HepG2 (cell line): ENCODE measurements at places on chromosomes 6 and 20. TPM values are rescaled to one million over a fixed set of nuclear protein-coding genes. Genes with fewer than 3 reads are reported as not detected.

The TNNC2 gene
- polyA plus RNA-seq = 1.8 and 2.5 TPM in 2 replicates

DNA sequence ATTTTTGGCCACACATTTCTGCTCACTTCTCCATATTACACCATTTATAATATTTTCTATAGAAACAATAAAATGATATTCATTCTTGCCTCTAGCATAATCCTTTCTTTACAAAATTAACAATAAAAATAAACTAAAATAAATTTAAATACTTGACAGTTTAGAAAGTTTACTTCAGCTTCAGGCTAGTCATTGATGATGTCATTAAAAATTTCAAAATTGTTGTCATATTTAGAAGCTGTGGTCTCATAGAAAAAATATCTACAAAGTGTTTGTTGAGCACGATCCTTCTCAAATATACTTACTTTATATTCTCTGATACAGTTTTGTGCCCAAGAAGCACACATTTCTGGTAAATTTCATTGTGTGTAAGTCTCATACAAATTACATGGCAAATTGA lies 717.4 kb upstream of the CITED2 start:
- DNase-seq = no peak

DNA sequence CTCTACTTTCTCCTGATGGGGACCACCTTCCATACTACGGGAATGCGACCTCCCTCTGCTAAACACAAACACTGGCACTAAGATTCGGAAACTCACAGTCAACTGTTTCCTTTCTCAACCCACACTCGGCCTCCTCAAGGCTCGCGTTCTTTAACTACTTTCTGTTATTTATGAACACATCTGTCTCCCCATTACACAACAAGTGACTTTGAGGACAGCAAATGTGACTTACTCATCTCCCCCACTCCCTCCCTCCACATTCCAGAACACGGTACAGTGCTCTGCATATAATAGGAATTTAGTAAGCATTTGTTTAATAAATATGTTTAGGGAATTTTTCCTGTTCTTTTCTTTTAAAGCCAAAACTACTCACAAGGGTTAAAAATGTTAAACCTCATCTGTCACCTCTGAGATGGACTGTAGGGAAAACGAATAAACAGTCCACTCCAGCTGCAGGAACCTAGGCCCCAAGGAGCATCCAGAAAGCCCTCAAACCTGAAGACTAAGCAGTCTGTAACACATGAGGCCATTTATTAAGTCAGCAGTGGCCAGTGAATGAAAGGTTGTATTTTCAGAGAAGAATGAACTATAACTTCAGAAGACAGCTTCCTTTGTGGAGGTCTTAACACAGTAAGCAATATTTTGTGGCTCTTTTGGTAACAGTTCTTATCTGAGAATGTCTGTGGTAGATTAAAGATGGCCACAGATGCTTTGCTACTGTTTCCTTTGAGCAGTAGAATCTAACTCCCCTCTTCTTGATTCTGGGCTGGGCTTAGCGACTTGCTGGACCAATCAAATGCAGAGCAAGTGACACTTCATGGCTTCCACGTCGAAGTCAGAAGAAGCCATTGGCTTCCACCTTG lies 209.6 kb upstream of the DTNBP1 start:
- no peak for DNase-seq

GRCh38 chr20:47980336-47981177 lies 195.3 kb upstream of the SULF2 start:
- DNase-seq = no peak

DNA sequence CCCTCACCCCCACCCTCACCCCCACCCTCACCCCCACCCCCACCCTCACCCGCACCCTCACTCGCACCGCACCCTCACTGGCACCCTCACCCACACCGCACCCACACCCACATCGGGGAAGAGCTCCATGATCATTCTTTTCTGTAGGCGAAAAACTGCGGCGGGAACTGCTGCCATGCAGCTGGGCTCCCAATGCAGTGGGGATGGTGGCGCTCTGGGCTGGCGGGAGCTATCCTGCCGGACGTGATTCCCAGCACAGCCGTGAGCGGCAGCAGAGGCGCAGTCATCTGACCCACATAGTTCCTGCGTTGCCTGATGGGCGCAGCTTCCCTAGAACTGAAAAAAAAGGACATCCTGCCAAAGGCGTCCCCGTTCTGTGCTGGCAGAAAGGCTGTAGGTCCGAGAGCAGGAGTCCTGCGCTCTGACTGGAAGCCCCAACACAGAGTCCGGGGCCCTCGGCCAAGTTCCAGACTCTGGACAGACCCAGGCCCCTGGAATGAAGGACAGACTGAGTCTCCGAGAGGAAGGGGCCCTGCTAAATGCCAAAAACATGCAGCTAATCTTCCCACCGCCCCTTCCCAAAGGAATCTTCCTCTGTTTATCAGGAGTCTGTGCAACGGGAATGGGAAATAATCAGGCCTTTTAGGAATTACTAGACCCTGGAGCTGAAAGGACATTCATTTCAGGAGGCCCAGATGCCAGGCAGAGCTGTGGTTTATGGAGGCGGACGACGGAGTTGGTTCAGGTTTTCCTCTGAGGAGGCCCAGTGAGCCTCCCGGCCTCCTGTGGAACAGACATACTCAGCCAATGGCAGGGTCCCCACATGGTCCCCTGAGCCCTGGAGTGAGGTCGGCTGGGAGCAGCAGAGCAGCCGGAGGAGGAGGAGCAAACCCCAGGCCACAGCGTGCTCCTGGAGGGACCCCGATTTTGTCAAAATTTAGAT lies 14.1 kb upstream of the TCFL5 start:
- DNase-seq = peak; percentile 92
